Effector memory CD8-positive, alpha-beta T cell (primary cell): ENCODE measurements at places on chromosomes 1 and 21.

DNA sequence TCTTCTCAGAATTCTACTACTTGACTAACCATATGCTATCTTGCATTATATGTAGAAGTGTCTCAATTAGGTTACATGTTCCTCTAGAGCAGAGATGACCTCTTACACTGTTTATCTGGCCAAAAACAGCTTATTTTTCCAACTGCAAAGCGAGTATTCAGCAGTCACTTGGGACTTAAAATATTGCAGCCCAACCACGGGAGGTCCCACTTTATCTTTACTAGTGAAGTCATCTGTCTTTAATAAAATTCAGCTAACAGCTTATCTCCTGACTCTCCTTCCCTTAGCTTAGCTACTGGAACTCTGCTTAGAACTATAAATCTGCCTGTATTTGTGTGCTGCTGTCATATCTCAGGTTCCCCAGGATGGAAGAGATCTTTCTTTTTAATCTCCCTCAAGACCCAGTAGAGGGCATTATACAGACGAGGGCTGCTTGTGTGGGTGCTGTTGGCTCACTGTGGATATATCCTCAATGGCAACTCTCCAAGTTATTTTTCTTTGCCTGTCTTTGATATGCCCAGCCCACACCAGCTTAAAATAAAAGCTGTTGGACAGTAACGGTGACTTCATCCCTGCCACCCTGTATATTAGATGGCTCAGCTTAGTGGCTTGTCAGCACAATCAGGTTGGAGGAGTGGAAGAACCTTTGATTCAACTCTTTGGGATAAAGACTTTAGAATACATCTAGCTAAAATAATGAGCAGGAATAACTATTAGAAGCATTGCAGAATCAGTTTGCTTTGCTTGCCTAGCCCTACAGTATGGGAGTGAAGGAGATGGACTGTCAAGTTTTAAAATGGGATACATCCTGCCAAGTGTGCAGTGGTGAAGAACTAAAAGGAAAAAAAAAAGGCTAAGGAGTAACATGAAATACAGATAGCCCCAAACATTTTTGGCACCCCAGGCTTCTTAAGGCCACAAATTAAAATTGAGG is 9.6 kb downstream of the ENSA start:
- no peak for DNase-seq

DNA sequence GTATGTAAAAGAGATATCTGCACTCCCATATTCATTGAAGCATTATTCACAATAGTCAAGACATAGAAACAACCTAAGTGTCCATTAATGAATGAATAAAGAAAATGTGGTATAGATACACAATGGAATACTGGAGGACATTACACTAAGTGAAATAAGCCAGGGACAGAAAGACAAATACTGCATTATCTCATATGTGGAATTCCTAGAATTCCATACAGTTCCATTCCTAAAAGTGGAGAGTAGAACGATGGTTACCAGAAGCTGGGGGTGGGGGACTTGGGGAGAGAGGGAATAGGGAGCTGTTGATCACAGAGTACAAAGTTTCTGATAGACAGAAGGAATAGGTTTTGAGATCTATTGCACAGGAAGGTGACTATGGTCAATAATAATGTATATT is 7.4 kb downstream of the TMED5 start:
- DNase-seq: no peak

DNA sequence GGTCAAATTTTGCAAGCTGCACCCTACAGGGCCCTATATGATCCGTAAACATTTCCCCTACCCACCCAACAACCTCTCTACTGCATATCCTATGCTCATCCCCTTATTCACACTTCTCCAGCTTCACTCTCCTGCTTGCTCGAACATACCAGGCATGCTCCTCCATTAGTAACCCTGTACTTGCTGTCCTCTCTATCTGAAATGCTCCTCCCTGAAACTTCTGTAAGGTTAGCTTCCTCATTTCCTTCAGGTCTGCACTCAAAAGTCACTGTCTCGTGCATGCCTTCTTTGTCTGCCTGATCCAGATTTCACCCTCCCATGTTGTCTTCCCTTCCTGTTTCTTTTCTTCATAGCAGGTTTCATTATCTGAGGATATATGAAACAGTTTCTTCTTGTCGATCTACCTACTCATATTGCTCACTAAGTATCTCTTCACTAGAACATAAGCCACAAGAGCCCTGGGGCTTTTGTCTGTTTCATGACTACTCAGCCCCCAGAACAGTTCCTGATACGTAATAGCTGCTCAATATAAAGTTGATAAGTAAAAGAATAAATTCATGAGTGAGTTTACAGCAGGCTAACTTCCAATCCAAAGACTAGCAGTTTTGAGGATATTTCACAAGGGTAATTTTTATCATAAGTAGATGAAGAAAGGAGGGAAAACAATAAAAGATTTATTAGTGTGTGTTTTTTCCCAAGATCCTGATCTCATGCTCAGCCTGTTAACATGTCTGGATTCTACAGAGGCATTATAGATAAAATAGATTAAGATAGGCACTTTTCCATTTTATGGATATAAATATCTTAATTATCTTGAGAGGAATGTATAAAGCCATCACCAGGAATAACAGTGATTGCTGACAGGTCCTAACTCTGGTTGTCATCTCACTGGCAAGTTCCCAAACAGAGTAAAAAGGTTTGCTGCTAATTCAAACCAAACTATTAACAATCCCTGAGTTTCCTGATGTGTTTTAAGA is 392.5 kb upstream of the ESRRG start:
- DNase-seq: no peak

- no peak for DNase-seq
Observed at GRCh38 chr21:18617291-18617690, 213.7 kb upstream of the TMPRSS15 start.

DNA sequence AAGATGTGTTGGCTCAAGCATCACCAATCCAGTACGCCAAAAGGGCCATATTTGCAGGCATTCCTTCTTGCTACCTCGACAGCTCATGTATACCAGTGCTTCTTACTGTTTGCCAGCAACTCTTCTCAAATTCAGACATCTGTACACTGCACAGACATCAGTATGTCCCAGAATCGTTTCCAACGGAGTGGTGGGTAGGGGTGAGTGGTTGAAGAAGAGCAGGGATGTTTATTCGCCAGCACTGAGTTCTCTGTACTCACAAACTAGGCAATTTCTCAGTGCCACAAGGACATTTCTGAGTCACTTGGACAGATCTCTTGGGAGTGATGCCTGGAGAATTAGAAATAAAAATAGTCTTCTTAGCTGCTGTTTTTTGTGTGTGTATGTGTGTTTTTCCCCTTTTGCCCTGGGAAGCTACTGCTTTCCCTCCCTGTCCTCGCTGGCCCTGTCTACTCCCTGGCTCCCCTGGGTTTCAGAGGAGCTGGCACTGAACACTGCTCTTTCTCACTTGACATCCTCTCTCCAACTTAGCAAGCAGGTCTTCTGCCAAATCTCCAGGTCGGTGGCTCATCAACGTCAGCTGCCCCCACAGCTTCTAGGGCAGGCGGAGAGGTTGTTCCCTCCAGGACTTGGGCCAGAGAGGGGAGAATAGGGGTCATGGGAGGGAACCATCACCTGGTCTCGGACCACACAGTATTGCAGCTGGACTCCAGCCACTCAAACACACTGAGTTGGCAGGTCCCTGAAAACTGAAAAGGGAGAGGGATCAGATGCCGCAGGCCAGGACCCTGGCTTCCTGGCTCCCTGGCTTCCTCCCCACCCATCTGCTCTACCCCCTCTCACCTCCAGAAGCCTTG is 90.5 kb downstream of the NMNAT2 start:
- DNase-seq: no peak

DNA sequence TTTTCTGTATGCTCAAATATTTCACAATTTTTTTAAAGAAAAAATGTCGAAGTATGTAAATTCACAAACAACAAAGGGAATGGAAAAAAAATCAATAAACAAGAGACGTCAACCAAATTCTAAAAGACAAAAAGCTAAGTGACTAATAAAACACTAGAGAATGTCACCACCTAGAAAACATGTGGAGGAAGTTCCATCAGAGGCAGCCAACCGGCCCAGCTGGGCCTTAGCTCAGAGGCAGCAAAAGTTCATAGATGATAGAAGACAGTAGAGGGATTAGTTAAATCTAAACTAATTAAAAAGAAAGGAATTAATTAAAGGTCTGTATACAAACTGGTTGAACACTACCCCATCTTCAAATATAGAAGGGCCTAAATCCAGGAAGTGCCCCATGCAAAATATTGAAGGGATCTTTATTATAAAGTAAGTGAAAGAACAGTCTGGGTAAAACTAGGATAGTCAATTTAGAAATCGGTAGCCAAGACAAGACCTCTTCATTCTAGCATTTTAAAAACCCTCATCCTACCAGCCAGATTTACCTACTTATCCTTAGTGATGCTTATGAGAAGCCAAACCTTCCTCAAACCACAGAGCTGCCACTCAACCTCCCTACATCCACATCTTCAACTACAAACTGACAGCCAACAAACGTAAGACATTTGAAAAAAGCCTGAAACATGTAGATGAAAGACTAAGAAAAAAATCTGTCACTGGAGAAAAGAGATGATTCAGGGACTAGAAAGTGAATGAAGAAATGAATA is 23.7 kb downstream of the MRPL39 start:
- no peak for DNase-seq

- DNase-seq: no peak
Observed at GRCh38 chr1:180821970-180822369, 90.7 kb upstream of the KIAA1614 start.

DNA sequence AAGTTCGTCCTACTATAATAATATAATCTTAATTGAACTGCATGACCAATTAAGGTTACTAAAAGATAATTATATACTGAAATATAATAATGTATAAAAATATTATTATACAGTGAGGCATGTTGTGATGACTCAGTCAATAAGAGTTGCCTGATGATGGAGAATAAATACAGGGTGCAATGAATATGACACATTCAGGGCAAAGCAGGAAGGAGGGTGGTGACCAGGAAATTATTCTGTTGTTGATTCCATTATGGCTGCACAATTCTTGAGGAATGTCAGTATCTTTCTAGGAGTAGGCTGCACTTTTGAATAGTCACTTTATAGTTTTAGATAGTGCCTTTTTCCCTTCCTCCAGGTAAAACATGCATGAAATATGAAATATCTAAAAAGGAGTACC is 46.4 kb upstream of the RGS21 start:
- DNase-seq: no peak

DNA sequence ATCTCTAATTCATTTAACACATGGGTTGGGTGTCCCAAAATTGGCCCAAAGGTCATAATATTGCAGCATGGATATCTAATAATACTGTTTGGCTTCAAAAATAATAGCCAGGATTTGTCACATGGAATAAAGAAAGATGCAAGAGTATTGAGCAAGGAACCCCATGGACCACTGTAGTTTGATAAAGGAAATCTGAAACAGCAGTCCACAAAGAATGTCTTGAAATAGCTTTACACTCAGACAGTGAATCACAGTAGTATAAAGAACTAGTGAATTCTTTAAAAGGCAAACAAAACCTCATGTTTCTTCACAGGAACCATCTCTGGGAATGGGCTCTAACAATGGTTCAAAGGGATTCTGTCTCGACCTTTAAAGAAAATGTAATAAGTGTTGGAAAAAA is 576.1 kb upstream of the ZRANB2 start:
- DNase-seq: no peak
